D341Med (cell line): ENCODE measurements at places on chromosomes 7 and 10.
A peak's percentile ranks its signal among the peaks of the same experiment; 100 is the strongest.

DNA sequence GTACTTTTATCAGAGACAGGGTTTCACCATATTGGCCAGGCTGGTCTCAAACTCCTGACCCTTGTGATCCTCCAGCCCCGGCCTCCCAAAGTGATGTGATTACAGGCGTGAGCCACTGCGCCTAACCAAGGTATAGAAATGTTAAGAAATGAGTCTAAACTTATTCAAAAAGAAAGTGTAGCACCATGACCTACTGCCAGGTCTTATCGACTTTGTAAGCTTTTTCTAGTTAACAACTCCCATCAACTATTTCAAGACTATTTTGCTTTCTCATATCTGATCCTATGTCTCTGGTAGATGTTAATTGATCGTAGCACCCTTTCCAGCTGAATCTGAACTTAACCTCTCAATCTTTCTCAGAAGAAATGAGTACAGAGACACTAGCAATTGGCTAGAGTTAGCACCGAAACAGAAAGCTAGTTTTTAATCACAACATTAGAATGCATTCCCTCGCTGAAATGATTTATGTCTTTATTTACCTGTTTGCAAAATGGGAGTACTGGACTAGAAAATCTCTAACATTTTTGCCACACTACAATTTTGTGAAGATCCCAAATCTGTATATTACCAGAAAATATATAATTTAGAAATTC is 114.0 kb upstream of the HGF start:
- no peak for DNase-seq

GRCh38 chr10:6778992-6779701 is 199.1 kb upstream of the PRKCQ start:
- no peak for DNase-seq

GRCh38 chr10:123359539-123359938 is 205.3 kb downstream of the BUB3 start:
- DNase-seq = no peak

- no peak for DNase-seq
Observed at GRCh38 chr10:77338143-77338542, 299.5 kb downstream of the KCNMA1 start.

DNA sequence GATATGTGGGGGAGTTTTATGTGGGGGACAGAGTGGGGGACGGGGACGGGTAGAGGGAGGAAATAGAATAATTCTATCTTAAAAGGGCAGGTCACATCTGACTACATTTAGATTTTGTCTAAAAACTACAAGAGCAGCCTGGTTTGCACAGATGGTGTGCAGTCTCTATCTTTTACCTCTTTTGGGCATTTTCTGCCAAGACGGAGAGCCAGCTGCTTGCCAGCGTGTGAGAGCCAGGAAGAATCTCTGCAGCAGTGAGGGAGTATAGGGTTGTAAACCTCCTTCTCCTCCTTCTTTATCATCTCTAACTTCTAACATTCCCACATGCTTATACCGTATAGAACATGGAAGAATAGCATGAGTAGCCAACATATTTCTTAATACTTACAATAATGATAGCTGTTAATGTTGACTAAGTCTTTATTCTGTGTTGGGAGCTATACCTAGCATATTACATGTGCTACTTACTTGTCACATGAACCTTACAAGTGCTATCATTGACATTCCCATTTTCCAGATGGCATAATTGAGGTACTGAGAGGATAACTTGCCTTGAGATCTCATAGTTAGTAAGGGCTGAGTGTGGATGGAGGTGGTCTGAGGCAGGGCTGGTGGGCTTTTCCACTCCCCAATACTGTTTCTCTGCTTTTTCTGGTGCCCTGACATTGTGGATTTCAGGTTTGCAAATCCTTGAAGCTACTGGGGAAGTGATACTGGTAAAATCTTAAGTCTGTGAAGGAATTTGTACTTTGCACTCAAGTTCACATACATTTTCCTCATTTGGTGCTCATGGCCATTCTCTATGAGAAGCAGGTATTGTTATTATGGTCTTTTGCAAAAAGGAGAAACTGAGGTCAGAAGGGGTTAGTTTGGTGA is 1.1 kb downstream of the ENTPD1 start:
- no peak for DNase-seq

DNA sequence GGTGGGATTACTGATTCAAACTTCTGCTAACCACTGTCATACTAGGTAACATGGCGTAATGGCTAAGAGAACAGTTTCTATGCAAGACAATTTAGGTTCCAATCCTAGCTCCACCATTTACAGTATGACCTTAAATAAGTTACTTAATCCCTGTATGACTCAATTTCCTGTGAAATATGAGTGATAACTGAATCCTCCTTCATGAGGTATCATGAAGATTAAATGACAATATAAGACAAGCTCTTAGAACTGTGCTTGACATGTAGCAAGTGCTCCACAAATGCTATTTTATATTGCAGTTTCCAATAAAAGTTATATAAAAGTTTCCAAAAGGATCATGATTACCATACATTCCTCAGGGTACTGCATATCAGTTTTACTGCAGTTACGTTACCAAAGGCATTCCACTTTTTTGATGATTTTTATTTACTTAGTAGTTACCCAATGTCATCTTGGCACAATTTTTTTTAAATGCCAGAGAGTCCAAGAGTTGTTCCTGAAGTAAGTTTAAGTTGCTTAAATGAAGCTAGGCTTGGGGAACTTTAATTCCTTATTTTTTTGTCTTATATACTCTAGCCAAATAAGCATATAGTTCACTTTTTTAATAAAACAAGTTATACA is 7.1 kb downstream of the DOCK4 start:
- no peak for DNase-seq

GRCh38 chr10:116637830-116638229 is 17.1 kb downstream of the PNLIPRP2 start:
- no peak for DNase-seq

DNA sequence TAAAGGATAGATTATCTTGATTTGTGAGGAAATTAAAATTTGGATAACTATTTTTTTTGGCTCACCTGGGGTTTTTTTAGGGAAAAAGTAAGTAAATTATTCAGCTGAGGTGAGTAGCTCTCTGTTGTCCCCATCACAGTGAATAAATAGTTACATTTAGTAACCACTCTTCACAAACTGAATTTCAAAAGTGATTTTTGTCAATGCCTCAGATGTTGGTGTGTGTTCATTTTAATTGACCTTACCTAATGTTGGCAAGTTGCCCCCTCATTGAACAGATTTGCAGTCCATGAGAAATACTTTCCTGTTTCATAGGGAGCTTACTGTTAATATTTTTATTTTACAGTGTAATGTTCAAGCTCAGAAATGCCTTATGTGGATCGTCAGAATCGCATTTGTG is 18.3 kb downstream of the PLEKHA1 start:
- no peak for DNase-seq

DNA sequence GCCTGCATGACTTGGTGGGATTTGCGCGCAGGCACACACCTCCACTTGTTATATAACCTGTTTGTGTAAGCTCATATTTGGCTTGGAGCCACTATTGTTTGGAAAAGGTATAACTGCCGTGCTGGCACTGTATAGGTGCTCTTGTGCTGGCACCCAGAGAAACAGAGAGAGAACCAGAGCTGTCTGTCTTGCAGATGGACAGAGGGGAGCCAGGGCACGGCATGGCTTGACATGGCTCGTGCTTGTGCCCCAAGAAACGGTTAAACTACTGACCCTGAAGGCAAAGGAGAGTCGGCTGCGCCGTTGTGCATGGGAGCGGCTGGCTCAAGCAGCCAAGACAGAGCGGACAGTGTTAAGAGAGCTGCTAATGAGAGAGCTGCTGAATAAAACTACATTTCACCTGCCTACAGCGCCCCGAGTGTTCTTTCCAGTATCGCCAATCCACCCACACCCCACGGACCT is 23.2 kb downstream of the RAPGEF5 start:
- DNase-seq = no peak

DNA sequence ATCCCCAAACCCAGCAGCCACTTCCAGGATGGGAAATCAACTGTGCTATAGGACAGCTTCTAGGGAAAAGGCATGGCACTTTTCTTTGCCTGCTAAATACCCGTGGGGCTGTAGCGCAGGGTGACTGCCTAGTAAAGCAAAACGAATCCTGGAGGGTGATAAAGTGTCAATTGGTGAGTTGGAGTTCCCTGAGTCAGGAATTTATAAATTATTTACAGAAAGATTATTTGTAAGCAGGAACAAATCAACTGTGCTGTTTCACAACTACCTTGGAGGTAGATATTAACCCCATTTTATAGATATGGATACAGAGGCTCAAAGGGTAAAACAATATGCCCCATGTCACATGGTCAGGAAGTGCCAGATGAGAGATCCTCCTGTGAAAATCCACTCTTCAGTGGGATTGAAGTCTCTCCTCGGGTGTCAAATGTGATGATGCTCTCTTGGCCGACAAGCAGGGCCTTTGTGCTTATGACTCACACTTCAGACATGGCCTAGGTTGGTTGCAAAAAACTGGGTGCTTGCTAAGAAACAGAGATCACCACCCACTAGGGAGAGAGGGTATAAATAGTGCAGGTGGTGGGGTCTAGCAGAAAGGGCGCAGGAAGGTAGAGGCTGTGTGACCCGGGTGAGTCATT is 383.2 kb upstream of the ZMIZ1 start:
- no peak for DNase-seq

GRCh38 chr10:119686465-119687191 is 35.4 kb downstream of the BAG3 start:
- peak; percentile 79 for DNase-seq

DNA sequence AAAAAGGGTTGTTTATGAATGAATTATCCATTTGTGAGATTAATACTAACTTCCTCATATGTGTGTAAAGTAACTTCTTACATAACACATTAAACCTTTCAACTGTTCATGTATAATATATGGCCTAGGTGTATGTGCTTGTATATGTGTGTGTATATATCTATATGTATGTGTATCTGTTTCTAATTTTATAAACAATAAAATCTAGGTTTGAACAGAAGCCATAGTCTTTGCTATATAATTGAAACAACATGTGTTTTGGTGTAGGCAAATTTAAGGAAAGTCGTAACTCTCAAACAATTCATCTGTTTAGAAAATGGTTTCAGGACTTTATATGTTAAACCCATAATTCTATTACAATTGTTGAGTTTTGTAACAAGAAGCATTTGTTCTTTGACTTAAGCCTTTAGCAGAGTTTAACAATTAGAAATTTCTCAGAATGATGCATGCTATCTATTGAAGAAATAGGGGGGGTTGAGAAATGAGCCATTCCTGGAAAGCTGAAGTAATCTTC is 103.3 kb downstream of the BBS9 start:
- no peak for DNase-seq

- no peak for DNase-seq
Observed at GRCh38 chr7:7720750-7721621, 2.6 kb upstream of the RPA3 start.

DNA sequence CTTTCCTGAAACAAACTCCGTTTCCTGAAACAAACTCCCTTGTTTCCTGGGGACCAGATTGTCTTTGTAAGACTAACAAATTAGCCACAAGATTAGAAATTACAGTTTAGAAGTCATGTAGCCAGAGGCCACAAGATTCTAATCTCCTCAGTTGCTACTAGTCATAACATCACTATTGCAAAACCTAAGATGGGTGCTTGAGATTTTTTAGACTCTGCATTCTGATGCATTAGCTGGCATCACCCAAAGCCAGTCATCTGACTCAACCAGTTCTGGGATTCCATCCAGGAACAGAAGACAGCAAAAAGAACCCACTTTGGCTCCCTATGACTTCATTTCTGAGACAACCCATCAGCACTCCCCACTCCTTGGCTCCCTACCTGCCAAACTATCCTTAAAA is 367.9 kb upstream of the MBL2 start:
- DNase-seq = no peak

DNA sequence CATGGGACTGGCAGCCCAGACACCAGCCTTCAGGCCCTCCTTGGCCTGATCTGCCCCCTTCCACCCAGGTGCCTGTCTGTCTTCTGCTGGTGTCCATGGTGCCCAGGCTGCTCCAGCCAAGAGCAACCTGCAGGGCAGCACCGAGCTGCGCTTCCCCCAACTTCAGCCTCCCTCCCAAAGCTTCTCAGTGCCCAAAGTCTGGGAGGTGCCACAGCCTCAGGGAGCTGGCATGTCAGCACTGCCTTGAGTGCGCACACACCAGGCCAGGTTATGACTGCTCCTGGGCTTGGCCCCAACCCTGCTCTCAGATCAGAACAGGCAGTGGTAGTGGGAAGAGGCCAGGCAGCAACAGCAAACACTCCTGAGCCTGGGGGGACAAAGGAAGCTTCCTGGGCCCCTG is 304.6 kb upstream of the NRG3 start:
- DNase-seq = no peak

GRCh38 chr10:397321-398068 is 262.2 kb downstream of the ZMYND11 start:
- no peak for DNase-seq

GRCh38 chr10:98312349-98312748 is 44.4 kb upstream of the LOXL4 start:
- DNase-seq = no peak

DNA sequence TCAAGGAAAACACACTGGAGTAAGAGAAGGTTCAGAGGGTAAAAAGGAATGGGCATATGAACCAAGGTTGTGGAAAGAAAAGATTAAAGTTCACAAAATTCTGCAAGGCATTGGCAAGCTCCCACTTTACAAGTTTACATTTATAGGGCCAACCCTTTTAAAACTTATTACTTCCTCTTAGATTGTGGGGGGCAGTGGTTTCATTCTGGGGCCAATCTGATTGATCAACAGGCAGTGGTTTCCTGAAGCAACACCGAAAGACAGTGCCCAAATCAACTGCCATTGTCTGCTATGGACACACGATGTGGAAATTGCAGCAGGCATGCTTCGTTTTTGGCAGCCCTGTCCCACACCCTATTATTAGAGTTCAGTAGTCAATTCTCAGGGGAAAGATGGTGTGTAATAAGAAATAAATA is 154.0 kb downstream of the SGMS1 start:
- DNase-seq = no peak

DNA sequence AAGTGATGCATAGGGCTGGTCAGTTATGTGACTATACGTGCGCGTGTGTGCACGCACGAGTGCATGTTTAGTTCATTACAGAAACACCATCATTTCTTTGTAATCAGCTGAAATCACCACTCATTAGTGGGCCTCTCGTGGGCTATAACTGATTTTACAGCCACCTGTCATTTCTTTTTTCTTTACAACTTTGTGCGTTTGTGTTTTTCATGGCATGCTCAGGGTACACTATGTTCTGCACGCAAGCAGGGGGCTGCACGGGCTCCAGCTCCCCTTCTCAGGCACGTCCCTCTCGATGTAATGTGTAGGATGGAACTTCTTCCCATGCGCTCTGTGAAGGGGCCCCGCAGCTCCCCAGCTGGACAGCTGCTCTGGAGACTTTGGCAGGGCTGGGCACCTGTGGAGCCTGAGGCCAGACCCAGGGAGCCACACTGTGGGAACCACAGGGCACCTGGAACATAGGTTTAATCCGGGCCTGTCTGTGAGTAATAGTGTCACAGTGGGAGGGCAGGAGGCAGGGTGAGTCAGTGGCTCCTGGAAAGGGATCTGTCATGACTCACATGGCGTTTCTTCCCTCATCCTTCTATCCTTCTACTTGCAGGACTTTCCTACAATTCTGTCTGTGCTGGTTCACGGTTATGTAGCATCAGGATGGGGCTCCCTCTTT is 4.9 kb downstream of the GCK start:
- no peak for DNase-seq

DNA sequence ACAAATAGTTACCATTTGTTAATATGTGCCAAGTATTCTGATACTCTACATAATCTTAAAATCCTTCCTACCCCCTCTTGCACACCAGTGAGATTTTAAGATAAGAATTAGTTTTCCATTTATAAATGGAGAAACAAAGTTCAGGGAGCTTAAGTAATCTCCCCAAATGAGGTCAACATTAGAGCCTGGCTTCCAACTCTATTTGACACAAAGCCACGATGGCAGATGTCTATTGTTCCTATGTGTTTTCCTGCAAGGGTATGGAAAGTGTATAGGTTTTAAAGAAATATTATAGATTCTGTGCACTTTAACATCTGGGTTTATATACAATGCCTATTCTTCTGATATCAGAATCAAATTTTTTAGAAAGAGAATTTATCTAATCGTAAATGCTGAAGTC is 143.9 kb upstream of the SEMA3C start:
- DNase-seq = no peak
